ENCODE measurements at places on chromosomes 2 and 18.
A peak's percentile ranks its signal among the peaks of the same experiment; 100 is the strongest.

DNA sequence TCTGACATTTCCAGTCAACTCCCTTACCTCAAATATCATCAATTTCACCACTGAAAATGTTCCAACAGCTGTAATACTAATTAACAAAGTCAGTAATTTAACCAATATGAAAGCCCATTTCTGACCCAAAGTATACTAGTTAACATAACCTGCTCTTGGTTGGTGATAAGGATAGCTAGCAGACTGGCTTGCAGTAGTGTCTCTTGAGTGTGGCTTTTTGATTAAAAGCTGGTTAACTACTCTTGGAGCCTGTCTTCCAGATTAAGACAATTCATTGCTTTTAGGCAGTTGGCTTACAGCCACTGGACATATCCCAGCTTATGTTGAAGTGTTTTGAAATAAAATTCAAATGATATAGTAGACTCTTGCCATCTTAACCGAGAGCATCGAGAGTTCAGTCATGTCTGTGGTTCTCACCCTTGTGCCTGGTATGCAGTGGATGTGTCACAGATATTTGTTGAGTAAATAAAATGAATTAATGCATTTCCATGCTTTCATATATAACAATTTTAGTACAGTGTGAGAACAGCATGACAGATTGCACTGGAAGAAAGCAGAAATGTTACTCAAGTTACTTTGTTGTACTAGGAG lies 158.1 kb downstream of the TANC1 start:
- DNase-seq, result no peak

GRCh38 chr2:206396211-206396610 lies 47.1 kb upstream of the ADAM23 start:
- no peak for DNase-seq

DNA sequence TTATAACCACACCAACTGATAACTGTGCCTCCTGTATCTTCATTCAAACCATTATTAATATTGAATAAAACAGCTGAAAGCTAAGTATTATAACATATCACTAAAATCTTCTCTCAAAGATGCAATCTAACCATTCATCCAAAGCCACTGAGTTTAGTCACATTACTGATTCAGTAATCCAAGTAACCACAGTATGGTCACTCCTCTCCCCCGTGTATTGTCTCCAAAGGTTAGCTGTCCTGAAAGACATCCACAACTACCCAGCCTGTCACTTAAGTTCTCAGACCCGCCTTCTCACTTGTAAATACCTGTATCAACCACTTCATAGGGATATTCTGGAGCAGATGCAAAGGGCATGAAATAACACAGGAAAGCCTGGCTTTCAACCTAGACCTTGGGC lies 213.4 kb upstream of the BOD1L2 start:
- DNase-seq, result no peak

DNA sequence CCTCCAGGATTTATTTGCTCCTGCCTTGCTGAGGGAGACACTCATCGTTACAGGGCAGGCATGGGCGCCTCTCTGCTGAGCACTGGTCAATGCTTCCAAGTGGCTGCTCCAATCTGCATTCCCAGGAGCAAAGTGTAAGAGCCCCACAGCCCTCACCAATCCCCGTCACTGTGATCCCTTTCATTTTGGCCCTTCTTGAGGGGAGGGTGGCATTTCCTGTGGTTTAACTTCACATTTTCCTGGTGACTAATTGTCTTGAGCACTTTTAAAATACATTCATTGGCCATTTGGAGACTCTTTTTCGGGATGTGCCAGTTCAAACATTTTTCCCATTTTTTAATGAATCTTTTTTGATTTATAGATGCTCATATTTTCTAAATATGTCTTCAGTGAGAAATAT lies 33.0 kb downstream of the TPO start:
- no peak for DNase-seq

DNA sequence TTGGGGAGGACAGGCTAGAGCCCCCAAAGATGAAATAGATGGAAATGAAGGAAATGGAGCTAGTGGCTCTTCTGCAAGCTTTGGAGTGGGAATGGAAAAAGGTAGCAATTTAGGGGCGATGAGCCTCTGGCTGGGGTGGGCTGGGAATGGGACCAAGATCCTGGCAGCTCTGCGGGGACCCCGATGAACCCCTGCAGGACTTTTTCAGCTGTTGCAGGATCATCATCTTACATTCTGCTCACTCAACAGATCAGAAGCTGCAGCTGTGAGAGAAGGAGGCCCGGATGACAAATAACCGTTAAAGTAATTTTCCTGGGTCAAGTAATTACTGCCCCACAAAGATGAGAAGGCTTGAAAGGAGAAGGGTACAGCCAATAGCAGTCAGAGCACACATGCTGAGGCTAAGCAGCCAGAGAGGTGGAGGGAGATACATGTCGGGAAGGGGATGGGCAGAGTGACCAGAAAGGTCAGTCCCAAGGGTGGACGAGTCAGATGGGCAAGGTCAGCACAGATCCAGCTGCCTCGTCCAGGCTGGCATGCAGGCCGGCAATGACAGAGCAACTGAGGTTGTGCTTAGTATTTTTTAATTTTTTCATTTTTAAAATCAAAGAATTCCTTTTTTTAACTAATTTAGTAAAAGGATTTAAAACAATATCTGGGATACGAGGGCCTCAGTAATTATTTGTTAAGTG lies 245.0 kb upstream of the RAB6C start:
- DNase-seq, result no peak

GRCh38 chr2:3021720-3022119 lies 355.9 kb downstream of the EIPR1 start:
- no peak for DNase-seq

DNA sequence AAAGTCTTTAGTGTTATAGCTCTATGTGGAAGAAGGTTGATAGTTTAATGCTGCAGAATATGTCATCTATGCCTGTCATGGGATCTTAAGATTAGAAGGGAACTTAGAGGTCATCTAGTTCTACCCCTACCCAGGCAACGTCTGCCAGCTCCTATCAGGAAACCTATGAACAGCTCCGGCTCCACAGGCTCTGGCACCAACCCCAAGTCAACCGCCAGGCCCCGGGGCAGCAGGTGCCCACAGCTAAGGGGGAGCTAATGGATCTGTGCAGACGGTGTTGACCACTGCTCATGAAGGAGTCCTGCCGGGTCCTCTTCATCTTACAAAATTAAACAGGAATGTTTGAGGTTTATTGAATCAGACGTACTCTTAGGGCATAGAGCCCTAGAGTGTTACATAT lies 440.8 kb upstream of the KLHL29 start:
- DNase-seq, result no peak

- peak; percentile 65 for DNase-seq
Measured at GRCh38 chr2:222504719-222505118, 80.4 kb downstream of the SGPP2 start.

DNA sequence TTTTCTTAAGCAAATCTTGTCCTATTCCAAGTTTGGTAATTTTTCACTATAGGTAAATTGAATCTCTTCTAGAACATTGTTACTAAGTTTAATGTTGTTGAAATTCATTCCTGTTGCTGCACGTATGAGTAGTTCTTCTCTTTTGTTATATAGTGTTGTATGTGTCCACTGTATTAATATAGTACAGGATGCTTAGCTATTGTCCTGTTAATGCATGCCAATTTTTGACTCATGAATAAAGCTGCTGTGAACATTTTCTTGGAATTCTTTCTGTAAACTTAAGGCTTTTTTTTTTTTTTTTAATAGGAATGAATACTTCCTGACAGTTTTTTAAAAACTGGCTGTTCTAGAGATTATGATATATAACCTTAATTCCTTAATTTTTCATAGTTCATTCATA lies 326.9 kb downstream of the SLC4A3 start:
- DNase-seq, result no peak

DNA sequence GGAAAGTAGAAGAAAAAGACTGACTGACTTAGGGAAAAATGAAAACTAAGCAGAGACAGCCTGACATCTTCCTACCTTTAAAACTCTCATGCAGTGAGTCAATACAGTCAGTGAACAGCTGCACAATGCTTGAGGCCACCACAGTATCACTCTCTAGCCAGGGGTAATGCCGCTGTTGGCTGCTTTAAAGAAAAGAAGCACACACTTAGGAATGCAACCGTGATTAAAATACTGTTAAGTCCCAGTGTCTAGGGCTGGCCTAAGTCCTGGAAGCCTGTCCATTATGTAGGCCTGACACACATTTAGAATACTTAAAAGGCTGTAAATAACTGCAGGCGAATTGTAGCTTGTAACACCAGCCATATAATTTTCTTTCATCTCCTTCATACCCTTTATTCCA lies 50.7 kb downstream of the SIGLEC15 start:
- peak; percentile 13 for DNase-seq

DNA sequence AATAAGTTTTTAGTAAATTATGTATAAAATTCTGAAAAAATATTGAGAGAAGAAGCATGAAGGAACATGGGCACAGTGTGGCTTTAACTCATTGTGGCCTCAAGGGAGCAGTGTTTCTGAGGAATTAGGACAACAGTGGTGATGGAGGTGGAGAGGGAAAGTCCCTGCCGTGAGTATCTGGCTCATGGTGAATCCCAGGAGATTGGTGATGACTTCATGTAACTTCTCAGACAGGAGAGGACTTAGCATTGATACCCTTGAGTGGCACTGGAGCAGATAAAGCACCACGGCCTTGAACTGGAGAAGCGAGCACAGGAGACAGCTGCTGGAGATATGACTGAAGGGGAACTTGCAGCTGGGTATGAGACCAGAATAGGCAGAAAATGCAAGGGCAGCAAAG lies 35.0 kb upstream of the LRP1B start:
- peak; percentile 71 for DNase-seq

GRCh38 chr2:171878481-171878993 lies 15.5 kb downstream of the SLC25A12 start:
- DNase-seq, result peak; percentile 30

GRCh38 chr2:121094845-121095244 lies 190.2 kb downstream of the TFCP2L1 start:
- DNase-seq, result no peak

GRCh38 chr2:70529610-70530009 lies 24.0 kb downstream of the TGFA start:
- DNase-seq, result no peak

DNA sequence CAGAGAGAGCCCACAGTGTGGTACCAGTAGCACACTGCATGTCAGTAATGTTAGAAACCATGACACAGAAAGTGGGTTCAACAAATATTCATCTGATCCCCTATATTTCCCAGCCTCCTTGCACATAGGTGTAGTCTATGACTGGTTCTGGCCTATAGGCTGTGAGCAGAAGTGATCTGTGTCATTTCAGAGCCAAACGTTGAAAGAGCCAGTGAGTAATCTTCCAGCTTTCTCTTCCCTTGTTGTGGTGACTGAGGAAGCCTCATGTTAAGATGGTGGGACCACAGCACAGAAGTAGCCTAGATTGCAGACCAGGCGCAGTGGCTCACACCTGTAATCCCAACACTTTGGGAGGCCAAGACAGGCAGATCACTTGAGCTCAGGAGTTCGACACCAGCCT lies 4.1 kb downstream of the TMEM237 start:
- DNase-seq, result no peak

GRCh38 chr18:50956116-50956515 lies 11.7 kb upstream of the ELAC1 start:
- DNase-seq, result no peak

GRCh38 chr2:43109261-43109743 lies 117.1 kb downstream of the ZFP36L2 start:
- DNase-seq, result no peak

DNA sequence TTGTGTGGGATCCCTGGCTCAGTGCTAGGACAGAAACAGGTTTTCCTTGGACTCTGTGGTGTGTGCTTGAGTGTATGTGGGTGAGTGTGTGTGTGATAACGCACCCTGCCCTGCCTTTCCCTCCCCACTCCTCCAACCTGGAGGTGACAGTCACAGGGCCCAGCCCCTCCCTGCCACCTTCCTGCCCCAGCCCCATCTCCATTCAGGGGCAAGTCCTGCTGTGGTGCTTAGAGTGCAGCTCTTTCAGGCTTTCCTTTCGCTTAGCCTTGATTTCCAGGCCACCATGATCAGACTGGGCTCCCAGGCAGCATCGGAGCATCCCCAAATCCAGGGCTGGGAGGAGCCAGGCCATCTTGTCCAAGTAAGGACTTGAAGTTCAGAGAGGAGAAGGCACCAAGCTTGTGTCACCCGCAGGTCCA lies 185.2 kb downstream of the ZFP36L2 start:
- no peak for DNase-seq

GRCh38 chr18:44725300-44726058 lies 44.8 kb downstream of the SETBP1 start:
- DNase-seq, result peak; percentile 77

GRCh38 chr2:24509425-24509824 lies 18.4 kb downstream of the NCOA1 start:
- peak; percentile 79 for DNase-seq

DNA sequence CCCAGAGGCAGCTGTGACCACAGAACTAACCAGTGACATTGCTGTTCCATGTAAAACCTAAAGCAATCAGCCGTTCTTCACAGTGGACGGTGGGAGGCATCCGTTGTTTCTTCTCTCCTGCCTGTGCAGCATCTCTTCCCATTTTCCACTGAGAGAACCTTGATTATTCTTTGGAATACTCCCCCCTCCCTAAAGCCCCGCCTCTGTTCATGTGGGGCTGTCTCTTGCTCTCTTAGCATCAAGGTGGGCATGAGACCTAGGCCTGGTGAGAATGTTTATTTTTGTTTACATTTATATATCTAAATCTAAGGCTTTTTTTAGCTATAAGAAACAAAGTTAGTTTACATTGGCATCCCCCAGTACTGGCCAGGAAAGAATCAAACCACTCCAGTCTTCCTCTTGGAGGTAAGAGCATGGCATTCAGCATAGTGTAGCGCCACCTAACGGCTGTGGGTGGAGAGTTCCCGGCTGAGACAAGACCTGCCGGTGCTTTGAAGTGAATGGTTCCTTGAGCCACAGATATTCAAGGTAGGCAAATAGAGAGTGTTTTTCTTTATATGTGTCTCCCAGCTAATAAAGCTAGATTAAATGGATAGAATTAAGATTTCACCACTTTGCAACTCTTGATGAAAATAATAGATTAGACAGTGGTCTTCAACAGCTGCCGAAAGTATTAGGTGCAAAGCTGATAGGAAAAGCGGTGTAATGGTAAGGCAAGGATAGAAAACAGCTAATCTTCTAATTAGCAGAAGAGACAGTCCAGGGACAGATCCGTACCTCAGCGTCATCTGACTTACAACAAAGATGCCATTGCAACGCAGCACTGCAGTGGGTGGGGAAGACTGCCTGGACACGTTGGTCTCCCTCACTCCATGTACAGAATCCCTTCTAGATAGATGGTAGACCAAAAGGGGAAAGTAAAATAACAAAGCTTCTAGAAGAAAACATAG lies 219.6 kb upstream of the RAB12 start:
- peak; percentile 56 for DNase-seq

GRCh38 chr18:63617049-63617914 lies 26.8 kb downstream of the SERPINB4 start:
- DNase-seq, result peak; percentile 18

- no peak for DNase-seq
Measured at GRCh38 chr2:151904021-151904420, 75.8 kb upstream of the ARL5A start.

DNA sequence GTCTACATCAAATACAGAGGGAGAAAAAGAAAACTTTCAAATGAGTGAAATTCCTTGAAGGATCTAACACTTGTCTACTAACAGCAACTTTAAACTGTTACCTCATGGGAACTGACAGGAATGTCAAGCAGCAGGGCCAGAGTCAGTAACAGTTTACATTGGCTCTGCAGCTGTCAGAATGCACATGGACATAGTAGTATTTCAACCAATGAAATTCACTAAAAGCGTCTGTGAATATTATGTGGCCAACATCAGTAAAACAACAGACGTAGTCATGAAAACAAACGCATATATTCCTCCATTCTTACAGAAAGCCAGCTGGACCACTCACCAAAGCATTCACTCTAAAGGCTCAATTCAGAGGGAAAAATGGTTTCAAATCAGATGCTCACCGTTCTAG lies 79.3 kb upstream of the RNU4ATAC start:
- no peak for DNase-seq

Data from GM12865 (cell line).